Stimulated activated CD8-positive, alpha-beta memory T cell treated with anti-CD3 and anti-CD28 coated beads, Interleukin-12 subunit alpha, Interleukin-12 subunit beta, amount 100 ng/mL, for 1 hour (primary cell): ENCODE measurements at places on chromosomes 16 and 17.

DNA sequence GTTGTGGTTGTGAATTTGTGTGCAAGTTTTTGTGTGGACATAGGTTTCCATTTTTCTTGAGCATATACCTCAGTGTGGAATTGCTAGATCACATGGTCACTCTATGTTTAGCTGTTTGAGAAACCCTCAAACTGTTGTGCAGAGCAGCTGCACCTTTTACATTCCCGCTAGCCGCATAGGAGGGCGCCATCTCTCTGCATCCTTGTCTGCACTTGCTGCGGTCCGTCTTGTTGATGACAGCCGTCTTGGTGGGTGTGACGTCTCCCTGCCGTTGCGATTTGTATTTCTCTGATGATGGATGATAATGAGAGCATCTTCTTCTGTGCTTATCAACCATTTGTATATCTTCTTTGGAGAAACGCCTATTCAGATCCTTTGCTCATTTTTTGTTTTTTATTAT is 25.1 kb upstream of the IL17C start:
- DNase-seq, result no peak

- no peak for DNase-seq
Observed at GRCh38 chr17:4247971-4248388, 15.8 kb downstream of the ANKFY1 start.

GRCh38 chr16:77290451-77291115 is 91.4 kb downstream of the SYCE1L start:
- DNase-seq, result no peak

DNA sequence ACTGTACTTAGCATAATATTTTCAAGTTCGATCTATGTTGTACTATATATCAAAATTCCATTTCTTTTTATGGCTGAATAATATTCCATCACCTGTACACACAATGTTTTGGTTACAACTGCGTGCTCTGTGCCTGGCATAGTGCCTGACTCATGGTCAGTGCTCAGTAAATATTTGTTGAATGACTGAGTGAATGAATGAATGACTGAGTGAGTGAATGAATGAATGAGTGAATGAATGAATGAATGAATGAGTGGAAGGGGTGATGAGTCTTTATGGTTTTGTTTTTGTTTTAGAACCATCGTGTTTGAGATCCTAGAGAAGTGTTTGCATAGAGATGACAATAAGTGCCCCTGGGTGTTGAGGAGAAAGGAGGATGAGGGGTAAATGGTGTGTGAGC is 155.3 kb downstream of the MRM1 start:
- no peak for DNase-seq
